ENCODE measurements at places on chromosomes 12 and 14. TPM values are rescaled to one million over a fixed set of nuclear protein-coding genes. Genes with fewer than 3 reads are reported as not detected.

- no peak for DNase-seq
Observed at GRCh38 chr14:101398011-101398410, 163.3 kb upstream of the DIO3 start.

DNA sequence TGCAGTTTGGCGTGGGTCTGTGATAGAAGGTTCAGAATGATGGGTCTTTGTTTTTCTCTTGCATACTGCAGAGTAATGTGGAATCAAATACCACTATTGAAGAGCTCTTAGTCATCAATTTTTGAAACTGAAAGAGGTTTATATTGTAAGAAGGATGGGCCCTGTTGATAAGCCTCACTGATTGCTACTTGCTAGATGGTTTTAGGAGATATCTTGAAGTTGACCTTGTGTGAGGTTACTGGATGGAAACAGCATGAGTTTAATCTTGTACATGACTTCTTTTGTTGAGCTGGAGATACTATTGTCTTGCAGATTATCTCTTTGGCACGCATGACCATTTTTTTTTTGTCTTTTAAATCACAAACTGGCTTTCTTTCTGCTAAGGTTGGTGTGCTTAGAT is 13.8 kb downstream of the BICD1 start:
- DNase-seq = no peak

GRCh38 chr14:60650373-60650961 is 1.2 kb upstream of the SIX1 start:
- peak; percentile 73 for DNase-seq

- peak; percentile 18 for DNase-seq
Observed at GRCh38 chr12:95848575-95849388, 10.0 kb upstream of the SNRPF start.

The CISTR gene
- not detected for total RNA-seq

The RPL10L gene
- total RNA-seq = not detected
